ENCODE measurements at places on chromosomes 16 and 17. TPM values are rescaled to one million over a fixed set of nuclear protein-coding genes. Genes with fewer than 3 reads are reported as not detected.

Gene SERPINF2
- 0.38 TPM for total RNA-seq

Gene PDE6G
- 0.83 TPM for total RNA-seq

DNA sequence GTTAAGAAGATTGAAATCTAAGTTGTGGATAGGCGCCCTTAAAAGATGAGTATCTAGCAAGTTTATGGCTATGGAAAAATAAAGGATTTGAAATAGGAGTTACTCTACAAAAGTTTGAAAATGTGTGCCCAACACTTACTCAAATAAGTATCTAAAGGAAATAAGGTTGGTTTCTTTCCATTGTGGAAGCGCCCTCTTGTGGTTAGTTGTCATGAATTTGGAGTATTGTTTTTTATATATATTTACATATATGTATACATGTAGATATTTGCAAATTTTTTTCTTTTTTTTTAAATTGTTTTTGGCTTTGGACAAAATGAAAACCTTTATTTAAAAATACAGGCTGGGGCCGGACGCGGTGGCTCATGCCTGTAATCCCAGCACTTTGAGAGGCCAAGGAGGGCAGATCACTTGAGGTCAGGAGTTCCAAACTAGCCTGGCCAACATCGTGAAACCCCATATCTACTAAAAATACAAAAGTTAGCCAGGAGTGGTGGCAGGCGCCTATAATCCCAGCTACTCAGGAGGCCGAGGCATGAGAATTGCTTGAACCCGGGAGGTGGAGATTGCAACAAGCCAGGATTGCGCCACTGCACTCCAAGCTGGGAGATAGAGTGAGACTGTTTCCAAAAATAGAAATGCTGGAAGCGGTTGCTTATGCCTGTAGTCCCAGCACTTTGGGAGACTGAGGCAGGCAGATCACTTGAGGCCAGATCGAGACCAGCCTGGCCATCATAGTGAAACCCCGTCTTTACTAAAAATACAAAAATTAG is 24.0 kb upstream of the VPS4A start:
- no peak for DNase-seq
- H3K36me3 ChIP-seq: peaks cover 3% of the 10 kb centered on the region
- H3K27me3 ChIP-seq: no peaks in the 10 kb centered on the region
- peaks cover 4% of the 10 kb centered on the region for H3K4me1 ChIP-seq

Gene OR4D1
- total RNA-seq: 0.11 TPM

Gene C17orf100
- total RNA-seq: 3.1 TPM

Gene CCDC47
- total RNA-seq: 87.5 TPM

DNA sequence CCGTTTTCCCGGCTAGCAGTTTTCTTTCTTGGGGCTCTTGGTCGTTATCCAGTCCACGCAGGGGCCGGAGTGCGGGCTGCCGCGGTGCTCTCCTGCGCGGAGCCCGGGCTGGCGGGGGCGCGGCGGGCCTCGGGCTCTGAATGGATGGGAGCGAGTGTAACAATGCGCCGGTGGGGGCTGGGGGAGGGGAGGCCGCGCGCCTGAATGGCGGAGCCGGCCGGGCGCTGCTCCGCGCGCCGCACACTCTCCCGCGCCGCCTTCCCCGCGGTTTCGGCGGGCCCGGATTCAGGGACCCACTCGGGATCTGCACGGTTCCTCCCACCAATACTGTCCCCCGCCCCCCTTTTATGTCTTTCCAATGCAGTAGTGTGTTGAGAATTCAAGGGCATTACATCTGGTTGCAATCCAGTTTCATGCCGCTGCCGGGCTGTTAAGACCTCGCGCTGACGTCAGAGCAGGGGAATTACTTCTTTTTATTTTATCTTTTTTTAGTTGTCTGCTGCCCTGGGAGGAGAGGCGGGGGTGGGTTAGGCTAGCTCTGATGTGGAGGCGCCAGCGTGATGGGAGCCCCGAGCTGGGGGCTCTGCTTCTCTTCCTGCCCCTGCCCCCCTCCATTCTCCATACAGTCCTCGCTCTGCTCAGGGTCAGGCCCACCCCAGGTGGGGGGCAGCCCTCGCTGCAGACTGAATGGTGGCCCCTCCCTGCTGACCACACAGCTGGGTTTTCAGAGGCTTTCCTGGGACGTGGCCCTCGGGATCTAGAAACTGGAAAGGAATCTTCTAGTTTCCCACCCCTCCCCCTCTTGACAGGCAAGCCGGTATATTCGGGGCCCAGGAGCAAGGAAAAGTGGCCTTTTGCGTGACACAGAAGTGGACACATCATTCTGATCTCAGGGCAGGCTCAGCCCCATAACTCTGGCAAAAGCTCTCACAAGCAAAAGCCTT is 1.8 kb downstream of the RAI1 start:
- H3K27ac ChIP-seq: peak overlapping the region; percentile 92
- peaks cover 42% of the 10 kb centered on the region for H3K4me1 ChIP-seq
- no peak for DNase-seq
- no peaks in the 10 kb centered on the region for H3K27me3 ChIP-seq

DNA sequence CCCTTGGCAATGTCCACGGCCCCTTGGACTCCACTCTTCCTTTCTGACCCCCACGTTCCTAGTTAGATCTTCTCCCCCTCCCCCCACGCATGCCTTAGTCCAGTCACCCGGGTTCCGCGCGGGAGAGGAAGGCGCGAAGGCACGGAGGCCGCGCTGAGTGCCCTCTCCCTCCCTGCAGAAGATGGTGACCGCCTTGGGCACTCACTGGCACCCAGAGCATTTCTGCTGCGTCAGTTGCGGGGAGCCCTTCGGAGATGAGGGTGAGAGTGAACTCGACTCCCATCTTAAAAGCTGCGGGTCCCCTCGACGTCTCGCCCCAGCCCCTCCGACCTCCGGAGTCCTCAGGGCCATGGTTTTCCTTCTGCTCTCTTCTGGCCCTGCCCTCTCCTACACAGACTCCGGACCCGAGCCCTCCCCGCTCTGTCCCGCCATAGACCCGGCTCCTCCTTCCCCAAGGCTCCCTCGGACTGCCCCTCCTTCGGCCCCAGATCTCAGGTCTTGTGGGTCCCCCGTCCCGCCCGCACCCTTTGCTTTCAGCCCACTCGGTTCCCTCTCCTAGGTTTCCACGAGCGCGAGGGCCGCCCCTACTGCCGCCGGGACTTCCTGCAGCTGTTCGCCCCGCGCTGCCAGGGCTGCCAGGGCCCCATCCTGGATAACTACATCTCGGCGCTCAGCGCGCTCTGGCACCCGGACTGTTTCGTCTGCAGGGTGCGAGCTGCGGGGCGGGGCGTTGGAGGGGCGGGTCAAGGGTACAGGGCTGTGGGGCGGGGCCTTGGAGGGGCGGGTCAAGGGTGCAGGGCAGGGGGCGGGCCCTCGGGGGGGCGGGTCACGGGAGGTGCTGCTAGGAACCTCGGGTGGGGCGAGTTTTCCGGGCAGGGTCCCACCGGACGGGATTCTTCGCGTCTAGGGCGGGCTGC is 4.6 kb downstream of the TGFB1I1 start:
- no peaks in the 10 kb centered on the region for H3K27me3 ChIP-seq
- H3K27ac ChIP-seq: no peak overlapping the region
- H3K36me3 ChIP-seq: peaks cover 26% of the 10 kb centered on the region
- no peak overlapping the region for H3K4me3 ChIP-seq
- no peak for DNase-seq

Gene TMEM98
- total RNA-seq: 92.7 TPM

GRCh38 chr17:81570964-81571363 is 18.8 kb upstream of the FAAP100 start:
- H3K27ac ChIP-seq: no peak overlapping the region
- peaks cover 48% of the 10 kb centered on the region for H3K36me3 ChIP-seq
- no peak for DNase-seq
- H3K4me3 ChIP-seq: no peak overlapping the region
- no peaks in the 10 kb centered on the region for H3K27me3 ChIP-seq

- H3K27me3 ChIP-seq: peaks cover 3% of the 10 kb centered on the region
- H3K4me1 ChIP-seq: no peaks in the 10 kb centered on the region
- H3K27ac ChIP-seq: no peak overlapping the region
- no peak overlapping the region for H3K4me3 ChIP-seq
- no peak for DNase-seq
Observed at GRCh38 chr17:56810891-56811775, 22.6 kb downstream of the C17orf67 start.

DNA sequence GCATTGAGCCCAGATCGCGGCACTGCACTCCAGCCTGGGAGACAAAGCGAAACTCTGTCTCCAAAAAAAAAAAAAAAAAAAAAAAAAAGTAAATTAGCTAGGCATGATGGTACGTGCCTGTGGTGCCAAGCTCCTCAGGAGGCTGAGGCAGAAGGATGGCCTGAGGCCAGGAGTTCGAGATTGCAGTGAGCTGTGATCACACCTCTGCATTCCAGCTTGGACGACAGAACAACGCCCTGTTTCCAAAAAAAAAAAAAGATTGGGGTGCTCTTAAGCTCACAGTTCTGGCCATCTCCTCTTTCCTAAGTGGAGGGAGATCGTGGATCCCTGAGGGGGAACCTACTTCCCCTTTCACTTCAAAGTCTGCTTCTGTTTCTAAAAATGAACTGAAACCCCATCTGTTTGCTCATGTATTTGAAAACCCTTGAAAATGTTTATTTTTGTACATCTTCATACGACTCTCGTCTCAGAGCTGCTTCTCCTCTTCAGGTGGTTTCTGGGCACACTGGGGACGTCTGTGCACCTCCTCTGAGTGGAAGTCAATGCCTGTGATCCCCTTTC is 138.8 kb downstream of the PRKCA start:
- H3K36me3 ChIP-seq: peaks cover 6% of the 10 kb centered on the region
- peak overlapping the region; percentile 71 for H3K27ac ChIP-seq
- DNase-seq: no peak
- H3K27me3 ChIP-seq: no peaks in the 10 kb centered on the region

DNA sequence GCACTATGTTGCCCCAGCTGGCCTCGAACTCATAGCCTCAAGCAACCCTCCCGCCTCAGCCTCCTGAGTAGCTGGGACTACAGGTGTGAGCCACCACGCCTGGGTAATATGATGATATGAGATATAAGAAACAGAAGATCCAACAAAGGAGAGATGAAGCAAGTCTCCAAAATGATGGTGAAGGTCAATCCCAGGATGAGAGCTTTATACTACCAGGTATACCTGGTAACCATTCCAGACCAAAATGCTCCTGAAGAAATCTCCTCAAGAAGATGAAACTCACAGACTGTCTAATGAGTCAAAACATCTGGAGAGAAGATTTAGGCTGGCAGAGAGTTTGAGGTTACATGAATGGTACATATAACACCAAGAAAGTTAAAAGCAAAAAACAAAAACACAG is 24.5 kb downstream of the INTS2 start:
- H3K27me3 ChIP-seq: no peaks in the 10 kb centered on the region
- no peak overlapping the region for H3K27ac ChIP-seq
- H3K4me1 ChIP-seq: no peaks in the 10 kb centered on the region
- peaks cover 35% of the 10 kb centered on the region for H3K36me3 ChIP-seq
- no peak overlapping the region for H3K4me3 ChIP-seq
- DNase-seq: no peak

DNA sequence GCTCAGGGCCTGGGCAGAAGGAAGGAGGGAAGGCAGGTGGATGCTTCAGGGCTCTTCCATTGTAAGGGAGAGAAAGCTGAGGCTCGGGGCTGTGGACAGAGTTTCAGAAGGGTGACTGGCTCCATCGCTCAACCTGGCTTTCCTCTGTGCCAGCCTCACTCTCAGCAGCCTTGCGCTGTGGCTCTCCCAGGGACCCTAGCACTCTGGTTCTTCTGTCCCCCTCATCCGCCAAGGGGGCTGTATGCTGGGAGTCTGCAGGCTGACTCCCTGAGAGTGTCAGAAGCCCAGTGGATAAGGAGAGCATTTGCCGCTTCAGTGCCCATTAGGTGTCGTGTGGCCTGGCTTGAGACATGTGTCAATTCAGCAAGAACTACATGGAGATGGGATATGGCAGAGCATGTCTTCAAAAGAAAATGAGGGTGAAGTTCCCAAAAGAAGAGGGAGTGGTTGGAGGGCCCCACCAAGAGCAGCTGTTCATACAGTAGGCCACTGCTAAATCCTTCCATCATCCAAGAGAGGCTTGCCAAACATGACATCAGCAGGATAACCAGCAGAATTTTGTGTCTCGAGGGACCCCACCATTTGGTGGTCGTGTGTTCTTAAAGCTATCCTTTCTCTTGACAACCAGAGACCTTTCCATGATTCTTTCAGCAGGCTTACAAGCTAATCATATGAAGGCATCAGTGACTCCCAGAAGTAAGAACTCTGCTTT is 148.2 kb downstream of the IRX5 start:
- H3K4me3 ChIP-seq: no peak overlapping the region
- no peaks in the 10 kb centered on the region for H3K27me3 ChIP-seq
- no peaks in the 10 kb centered on the region for H3K36me3 ChIP-seq
- H3K4me1 ChIP-seq: no peaks in the 10 kb centered on the region
- no peak for DNase-seq
- no peak overlapping the region for H3K27ac ChIP-seq

Gene DPEP1
- not detected for total RNA-seq

Gene CTRB1
- not detected for total RNA-seq

GRCh38 chr16:2148714-2149629 is 547 bp downstream of the RAB26 start:
- H3K36me3 ChIP-seq: peaks cover 4% of the 10 kb centered on the region
- H3K27me3 ChIP-seq: no peaks in the 10 kb centered on the region
- peaks cover 54% of the 10 kb centered on the region for H3K4me1 ChIP-seq
- DNase-seq: no peak

DNA sequence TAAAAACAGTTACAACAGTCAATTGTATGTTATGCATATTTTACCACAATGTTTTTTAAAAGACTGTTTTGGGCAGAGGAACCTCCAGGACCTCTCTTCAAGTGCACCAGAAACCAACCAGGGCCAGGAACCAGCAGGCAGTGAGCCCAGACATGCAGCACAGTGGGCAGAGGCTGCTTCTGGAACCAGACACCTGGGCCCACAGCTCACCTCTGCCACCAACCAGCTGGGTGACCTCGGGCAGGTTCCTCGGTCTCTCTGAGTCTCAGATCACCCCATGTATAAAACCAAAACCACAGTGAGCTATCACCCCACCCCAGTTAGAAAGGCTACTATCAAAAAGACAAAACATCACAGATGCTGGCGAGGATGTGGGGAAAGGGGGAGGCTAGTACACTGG is 161.0 kb downstream of the C16orf95 start:
- no peak overlapping the region for H3K4me3 ChIP-seq
- H3K4me1 ChIP-seq: peaks cover 14% of the 10 kb centered on the region
- no peak overlapping the region for H3K27ac ChIP-seq
- no peaks in the 10 kb centered on the region for H3K36me3 ChIP-seq

Gene WDR59
- total RNA-seq: 63.3 TPM

DNA sequence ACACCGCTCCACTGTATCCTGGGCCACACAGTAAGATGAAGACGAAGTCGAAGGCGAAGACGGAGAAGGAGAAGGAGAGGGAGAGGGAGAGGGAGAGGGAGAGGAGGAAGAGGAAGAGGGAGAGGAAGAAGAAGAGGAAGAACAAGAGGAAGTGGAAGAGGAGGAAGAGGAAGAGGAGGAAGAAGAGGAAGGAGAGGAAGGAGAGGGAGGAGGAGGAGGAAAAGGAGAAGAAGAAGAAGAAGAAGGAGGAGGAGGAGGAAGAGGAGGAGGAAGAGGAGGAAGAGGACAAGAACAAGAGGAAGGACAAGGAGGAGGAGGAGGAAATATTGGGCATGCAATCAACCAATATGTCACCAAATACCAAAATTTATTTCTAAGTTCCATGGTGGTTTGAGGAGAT is 149.5 kb upstream of the ERCC4 start:
- no peaks in the 10 kb centered on the region for H3K4me1 ChIP-seq
- no peak overlapping the region for H3K27ac ChIP-seq
- no peaks in the 10 kb centered on the region for H3K36me3 ChIP-seq

GRCh38 chr17:6205033-6205432 is 134.9 kb downstream of the WSCD1 start:
- no peaks in the 10 kb centered on the region for H3K4me1 ChIP-seq

Gene SLC52A1
- not detected for total RNA-seq
